Fibroblast of the aortic adventitia (primary cell): ENCODE measurements at places on chromosomes 1 and 21. TPM values are rescaled to one million over a fixed set of nuclear protein-coding genes. Genes with fewer than 3 reads are reported as not detected.

DNA sequence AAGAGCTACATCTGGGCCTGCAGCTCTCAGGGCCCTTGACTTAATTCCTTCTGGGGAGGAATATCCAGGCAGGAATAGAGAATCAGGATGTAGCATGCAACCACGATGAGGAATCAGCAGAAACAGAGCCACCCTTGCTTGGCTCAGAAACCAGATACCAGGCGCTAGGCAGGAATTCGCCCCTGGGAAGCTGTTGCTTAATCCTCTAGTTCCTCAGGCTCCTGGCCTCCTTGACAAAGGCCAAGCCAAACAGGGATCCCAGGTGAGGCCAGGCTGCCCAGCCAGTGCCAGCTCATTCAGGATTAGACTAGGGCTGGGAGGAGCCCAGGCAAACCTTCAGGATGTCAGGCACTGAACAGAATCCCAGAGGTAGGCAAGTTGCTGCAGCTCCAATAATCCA, 48.2 kb upstream of the IRF2BP2 start:
- DNase-seq = peak; percentile 79

The CRYAA gene
- total RNA-seq = not detected in 2 replicates

The KRTAP26-1 gene
- not detected in 2 replicates for total RNA-seq

The RYR2 gene
- total RNA-seq = 0.25 TPM in 1 of 2 replicates, not detected in the other

GRCh38 chr1:19892628-19893168, 10.5 kb downstream of the OTUD3 start:
- peak; percentile 8 for DNase-seq

DNA sequence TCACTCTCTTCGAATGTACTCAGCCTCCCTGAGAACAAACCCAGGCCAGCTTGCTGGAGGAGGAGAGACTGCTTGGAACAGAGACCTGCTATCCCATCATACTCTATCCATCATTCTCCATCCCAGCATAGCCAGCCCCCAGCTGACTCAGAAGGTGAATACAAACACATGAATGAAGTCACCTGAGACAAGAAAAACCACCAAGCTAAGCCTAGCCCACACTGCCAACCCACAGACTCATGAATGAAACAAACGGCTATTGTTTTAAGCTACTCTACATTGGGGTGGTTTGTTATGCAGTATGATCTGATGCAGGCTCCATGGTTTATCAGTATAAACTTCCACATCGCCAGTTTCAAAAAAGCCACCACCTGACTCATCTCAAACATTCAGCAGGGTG, 395.6 kb downstream of the SETD4 start:
- peak; percentile 28 for DNase-seq

DNA sequence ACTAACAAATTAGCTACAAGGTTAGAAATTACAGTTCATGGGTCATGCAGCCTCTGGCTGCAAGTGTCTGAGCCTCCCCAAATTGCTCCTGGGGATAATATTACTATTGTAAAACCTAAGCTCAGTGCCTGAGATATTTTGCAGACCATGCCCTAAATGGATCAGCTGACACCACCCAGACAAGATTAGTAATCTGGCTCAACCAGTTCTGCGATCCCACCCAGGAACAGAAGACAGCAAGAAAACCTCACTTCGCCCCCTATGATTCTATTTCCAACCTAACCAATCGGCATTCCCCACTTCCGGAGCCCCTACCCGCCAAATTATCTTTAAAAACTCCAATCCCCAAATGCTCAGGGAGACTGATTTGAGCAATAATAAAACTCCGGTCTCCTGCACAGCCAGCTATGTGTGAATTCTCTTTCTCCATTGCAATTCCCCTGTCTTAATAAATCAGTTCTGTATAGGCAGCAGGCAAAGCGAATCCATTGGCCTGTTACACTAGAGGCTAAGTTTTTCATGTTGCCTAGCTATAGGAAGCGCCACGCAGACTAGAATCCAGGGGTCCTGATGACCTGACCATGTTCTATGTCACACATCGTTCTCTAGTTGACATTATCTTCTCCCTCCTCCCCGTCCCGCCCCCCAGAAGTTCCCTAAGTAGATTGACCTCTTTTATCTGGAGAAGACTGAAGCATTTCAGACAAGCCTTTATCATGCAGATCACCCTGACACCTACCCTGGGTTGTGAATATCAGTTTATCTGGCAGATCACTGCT, 22.4 kb upstream of the ZFYVE9 start:
- DNase-seq = no peak

DNA sequence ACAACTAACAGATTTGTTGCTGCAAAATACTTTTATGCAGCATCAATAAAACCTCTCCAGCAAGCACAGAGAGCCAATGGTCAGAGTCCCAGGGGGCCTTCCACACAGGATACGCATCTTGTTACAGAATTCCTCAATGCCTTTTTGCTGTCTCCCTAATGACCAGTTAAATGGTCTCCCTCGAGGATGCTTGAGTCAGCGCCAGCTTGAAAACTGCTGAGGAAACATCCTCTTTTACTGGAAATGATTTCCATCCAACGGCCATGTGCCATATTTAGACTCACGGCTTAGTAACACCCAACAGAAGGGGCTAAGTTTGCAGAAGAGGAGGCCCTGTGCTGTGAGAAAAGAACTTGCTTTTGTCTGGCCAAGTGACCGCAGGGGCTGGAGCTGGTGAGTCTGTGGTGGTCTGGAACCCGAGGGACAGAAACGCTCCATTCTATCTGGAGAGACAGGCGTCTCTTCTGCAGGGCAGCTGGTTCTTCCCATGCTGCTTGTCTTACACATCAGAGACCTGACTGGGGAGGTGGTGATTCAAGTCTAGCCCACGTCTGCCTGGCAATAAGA, 496.4 kb downstream of the SETD4 start:
- DNase-seq = peak; percentile 99

The LMOD1 gene
- 14.5 and 22.3 TPM in 2 replicates for total RNA-seq

The ZBTB8A gene
- total RNA-seq = 7.1 and 10.8 TPM in 2 replicates

DNA sequence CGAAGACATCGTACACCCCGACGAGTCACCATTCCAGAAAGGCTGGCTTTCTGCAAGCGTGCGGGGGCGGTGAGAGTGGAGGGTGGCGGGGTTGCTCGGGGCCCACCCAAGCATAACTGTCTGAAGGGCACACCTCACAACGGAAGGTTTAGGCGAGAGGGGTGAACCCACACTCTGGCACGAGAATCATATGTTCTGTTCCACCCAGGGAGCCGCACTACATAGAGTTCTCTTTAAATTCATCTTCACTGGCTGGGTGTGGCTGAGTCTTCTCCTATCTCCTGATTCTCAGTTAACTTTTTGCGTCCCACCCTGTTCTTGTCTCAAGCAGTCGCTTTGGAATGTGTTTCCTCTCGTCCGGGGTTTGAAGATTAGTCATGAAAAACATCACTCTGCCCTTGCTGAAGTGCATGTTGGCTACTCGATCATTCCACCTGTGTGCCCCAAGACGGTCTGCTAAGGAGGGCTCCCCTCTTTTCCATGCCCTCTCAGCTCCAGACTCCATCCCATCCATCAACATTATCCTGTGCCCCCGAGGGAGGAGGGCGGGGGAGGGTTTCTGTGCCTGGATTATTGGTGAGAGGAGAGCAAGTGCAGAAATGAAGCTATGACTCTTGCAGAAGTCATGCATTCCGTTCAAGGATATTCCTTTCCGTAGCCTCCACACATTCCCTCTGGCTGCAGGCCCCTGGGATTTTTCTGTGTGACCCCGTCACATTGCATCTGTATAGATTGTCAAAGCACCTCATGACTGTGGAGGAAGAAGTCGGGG, 53.5 kb upstream of the CD34 start:
- DNase-seq = peak; percentile 68

The LRRC71 gene
- total RNA-seq = 0.09 TPM in 1 of 2 replicates, not detected in the other

DNA sequence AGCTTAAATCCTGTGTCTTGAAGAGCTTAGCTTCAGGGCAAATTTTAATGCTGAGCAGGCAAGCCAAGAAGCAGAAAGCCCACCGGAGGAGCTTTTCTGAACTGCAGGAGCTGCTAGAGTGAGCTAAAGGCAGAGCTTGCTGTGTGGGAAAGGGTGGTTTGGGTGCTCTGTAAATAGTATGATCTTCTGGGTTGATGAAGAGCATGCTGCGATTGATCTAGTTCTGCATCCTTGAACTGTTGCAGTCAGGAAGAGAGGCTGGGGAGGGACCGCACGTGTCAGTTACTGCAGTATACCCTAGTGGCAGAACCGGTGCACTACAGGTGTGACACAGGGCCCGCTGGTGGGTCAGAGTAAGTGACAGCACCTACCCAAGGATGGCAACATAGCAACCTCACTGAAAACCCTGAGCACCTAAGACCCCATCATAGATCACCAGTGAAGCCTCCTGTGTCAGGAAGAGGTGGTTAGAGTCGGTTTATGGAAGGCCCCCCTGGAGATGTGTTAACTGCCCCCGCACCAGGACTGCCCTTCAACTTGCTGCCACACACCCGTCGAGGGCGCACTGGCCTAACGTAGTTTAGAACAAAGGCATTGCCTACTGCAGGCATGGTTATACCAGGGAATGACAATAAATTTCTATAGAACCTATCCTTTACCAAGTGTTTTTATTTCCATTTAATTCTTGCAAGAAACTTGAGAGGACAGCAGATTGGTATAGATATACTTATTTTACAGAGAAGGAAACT, 146.0 kb upstream of the KIAA0040 start:
- no peak for DNase-seq

- no peak for DNase-seq
Measured at GRCh38 chr21:43924421-43925095, 59.5 kb downstream of the AGPAT3 start.

DNA sequence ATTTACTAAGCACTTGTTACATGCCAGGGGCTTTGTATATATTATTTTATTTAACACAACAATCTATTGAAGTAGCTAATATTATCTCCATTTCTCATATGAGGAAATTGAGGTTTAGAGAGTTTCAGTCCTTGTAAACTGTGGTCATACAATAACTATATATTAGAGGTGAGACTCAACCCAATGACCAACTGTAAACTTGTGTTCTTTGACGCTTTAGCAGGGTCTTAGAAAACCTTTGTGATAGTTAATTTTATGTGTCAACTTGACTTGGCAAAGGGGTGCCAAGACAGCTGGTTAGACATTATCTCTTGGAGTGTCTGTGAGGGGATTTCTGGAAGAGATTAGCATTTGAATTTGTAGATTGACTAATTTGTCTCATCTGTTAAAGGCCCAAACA, 252.4 kb upstream of the B3GALT2 start:
- no peak for DNase-seq

- peak; percentile 7 for DNase-seq
Measured at GRCh38 chr1:233443040-233443760, 115.7 kb downstream of the MAP3K21 start.

The KCNE2 gene
- total RNA-seq = not detected in 2 replicates

The PTAFR gene
- total RNA-seq = under 0.01 and 0.65 TPM in 2 replicates

The AGRN gene
- total RNA-seq = 7.9 and 85.7 TPM in 2 replicates

DNA sequence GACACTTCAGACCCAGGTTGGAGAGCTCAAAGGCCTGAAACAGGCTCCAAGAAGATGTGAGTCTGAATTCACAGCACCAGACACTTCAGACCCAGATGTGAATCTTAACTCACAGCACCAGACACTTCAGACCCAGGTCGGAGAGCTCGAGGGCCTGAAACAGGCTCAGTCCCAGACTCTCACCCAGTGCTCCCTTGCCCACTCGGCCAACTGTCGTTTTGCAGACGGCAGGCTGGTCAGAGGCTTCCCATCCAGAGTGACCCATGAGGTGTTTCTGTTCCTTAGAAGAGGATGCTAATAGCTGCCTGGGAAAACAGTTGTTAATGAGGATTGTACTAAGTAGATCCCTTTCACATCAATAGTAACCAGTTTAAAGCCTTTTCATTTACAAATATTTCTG, 88.4 kb downstream of the ADARB1 start:
- no peak for DNase-seq
